ENCODE measurements at places on chromosomes 5 and 9.
A peak's percentile ranks its signal among the peaks of the same experiment; 100 is the strongest.

DNA sequence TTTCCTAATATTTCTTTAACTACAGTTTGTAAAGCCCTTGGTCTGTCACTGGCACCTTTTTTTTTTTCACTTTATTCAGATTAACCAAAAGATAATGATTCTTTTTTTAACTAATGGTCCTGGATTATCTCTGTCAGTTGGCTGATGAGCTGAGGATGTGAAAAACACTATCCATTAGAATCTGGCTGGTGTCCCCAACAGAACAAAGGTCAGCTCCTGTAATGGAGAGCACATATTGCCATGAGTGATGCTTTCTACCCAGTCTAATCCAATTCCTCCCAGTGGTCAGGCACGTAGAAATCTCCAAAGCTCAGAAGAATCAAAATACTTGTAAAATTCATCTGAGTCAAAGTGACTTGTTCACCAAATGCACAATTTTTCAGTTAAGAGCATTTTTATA lies 491.7 kb upstream of the PIK3R1 start:
- no peak for DNase-seq

GRCh38 chr9:89975630-89976029 lies 370.8 kb downstream of the GADD45G start:
- DNase-seq, result peak; percentile 19

DNA sequence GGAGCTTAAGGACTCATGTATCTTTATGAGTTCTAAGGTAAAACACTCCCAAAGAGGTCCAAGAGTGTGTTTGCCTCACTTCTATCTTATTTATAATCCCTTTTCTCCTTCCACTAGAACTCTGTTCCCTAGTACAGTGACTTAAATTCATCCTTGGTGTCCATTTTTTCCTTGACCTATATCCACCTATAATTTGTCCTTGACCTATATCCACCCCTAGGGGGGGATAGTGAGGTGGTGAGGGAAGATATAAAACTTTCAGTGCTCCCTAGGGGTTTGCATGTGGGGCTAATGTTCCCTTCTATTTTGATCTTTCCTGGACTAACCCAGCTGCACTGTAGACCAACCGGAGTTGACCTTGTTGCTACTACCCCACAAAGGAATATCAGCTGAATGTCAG lies 83.5 kb upstream of the GNAQ start:
- DNase-seq, result peak; percentile 47

DNA sequence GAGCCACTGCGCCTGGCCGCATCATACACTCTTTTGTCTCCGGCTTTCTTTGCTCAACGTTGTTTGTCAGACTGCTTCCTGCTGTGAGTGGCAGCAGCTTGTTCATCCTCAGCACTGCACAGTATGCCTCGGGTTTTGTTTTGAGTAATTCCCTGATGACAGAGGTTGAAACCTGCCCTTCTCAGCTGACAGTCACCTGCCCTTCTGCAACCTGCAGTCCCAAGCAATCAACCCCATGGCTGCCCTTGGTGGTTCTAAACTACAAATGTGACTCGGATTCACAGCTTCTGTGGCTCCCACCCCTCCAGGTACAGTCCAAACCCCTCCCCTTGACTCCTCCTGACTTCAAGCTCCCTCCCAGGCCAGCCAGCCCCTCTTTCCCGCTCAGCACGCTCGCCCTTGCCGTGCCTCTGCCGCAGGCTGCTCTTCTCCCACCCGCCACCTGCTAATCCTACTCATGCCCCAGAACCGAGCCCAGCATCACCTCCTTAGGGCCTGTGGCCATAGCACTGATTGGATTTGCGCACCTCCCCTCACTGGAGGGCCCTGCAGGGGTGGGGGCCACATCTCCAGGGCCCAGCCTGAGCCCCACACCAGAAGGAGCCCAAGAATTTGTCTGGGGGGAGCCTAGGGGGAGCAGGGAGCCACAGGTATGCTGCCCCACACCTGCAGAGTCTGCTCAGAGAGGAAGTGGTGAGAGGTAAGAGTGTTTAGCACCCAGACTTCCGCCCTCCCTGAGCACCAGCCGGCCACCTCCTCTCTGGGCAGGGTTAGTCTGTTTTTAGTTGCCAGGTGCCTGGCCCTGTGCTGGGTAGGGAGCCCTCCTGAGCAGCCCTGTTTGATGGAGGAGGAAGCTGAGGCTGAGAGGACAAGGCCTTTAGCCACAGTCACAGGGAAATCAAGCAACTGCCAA lies 10.1 kb downstream of the EEIG1 start:
- peak; percentile 98 for DNase-seq

All from NCI-H69 (cell line).